A549 treated with Mapracorat at 1 μM for 4 hours (cell line): ENCODE measurements at places on chromosomes 1 and 21. TPM values are rescaled to one million over a fixed set of nuclear protein-coding genes. Genes with fewer than 3 reads are reported as not detected.

PADI4 gene
- total RNA-seq: not detected in 5 replicates

ILDR2 gene
- 0.02 to 0.05 TPM (median 0.03 TPM) in 3 of 5 replicates, not detected in the others for total RNA-seq

PCP4 gene
- not detected in 5 replicates for total RNA-seq

C1orf87 gene
- total RNA-seq: not detected in 5 replicates

TMIGD3 gene
- total RNA-seq: not detected in 5 replicates

MROH9 gene
- total RNA-seq: not detected in 5 replicates
